ENCODE measurements at places on chromosomes 12 and 14.

- DNase-seq: no peak
Measured at GRCh38 chr12:27309293-27309994, 23.2 kb upstream of the BMAL2 start.

DNA sequence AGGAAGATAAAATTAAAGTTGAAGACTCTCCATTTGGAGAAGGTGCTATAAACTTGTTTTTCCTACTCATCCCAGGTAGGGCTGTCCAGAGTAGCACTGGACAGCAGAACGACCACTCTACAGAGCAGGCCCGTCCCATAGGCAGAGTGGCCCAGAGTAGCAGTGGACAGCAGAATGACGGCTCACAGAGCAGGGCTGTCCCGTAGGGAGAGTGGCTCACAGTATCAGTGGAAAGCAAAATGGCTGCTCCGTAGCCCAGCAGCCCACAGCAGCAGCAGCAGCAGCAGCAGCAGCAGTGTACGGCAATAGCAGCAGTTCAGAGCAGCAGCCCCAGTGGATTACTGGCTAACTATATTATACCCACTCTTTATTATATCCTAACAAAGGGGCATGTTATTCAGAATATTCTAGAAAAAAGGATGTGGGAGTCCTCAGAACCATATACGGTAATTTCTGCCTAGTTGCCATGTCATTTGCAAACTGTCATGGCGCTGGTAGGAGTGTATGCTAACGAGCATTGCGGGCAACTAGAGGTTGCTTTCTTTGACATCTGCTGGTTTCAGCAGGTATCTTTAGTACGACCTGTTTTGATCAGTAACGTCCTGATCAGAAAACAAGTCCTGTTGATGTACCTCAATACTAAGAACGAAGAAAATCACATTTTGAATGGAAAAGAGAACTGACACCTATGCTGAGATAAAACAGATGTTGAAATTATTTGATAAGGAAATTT is 567.3 kb downstream of the SLC16A7 start:
- no peak for DNase-seq

GRCh38 chr12:101173197-101173749 is 36.8 kb downstream of the SLC5A8 start:
- DNase-seq: no peak

- no peak for DNase-seq
Measured at GRCh38 chr14:69615121-69615495, 3.7 kb downstream of the SUSD6 start.

DNA sequence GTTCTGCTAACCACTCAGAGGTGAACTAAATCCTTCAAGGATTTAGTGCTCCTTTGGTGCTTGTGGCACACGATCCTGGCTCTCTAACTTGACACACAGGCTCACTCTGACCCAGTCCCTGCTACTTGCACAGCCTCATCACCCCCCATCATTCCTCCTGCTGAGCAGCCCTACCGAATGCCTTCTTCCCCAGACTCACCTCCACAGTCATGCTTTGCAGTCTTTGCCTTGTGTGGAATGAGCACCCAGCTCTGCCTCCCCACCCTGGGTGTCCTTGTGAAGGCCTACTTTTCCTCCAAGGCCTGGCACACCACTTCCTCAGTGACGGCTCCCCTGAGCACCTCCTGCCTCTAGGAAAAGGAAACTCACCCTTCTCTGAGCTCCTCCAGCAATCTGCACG is 7.9 kb upstream of the TINF2 start:
- DNase-seq: no peak

- DNase-seq: no peak
Measured at GRCh38 chr14:104520620-104521410, 58.7 kb upstream of the C14orf180 start.

DNA sequence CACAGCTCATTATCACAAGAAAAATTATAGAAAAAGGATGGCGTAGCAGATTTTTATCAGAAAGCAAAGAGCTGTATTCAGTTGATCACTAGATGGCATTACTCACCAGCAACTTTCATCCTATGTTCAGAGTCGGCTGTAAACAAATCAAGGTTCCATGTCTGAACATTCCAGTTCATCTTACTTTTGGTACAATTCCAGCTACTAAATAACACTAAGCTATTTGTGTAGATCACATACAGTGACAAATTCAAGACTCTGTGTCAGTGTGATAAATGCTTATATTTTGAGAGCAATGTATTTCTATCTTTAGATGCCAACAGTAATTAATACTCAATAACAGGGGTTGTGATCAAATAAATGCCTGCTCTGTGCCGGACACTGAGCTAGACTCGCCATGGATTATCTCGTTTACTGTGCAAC is 30.1 kb downstream of the NRDE2 start:
- no peak for DNase-seq

DNA sequence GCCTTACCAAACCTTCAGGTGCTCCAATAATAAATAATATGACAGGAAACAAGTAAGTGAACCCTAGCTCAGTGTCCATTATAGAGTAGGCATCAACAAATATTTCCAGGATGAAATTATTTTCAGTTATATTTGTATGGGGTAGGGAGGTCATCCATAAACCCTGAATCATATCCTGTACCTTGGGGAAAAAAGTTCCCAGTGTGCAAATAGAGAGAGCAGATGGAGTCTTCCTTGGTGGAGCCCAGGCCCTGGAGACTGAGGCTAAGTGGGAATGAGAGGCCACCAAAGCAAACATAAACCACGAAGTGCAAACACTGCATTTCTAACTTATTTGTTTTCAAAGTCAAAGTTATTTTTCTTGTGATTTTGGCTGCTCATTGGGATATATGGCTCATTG is 8.5 kb upstream of the ERP27 start:
- DNase-seq: no peak

DNA sequence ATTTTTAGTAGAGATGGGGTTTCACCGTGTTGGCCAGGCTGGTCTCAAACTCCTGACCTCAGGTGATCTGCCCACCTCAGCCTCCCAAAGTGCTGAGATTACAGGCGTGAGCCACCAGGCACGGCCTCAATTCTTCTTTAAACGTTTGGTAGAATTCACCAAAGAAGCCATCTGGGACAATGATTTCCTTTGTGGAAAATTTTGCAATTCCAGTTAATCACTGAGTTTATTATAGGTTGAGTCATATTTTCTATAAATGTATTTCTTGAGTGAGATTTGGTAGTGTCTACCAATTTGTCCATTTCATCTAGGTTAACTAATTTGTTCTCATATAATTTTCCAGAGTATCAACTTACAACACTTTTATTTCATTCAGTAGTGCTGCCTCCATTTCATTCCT is 683.9 kb upstream of the TMEM132C start:
- DNase-seq: no peak

DNA sequence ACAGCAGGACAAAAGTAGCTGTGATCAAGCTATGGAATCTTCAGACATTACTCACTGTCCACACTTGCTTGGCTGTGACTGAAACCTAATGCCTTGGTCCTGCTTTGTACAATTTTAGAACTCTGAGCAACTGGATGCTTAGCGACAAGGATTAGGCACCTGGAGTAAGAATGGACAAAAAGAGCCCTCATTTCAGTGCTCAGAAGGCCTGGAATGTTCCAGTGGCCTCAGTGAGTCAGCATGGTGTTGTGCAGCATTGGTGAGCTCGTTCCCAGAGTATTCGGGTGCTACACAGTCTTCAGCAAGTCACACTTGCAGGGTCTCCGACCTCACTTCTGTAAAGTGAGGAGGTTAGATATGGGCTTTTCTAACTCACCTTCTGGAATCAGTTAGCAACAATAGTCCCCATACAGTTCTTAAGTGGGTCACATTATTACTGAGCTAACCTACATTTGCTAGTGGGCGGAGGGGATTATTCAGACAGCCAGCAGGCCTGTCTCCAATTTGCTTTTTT is 108.0 kb upstream of the MDM1 start:
- DNase-seq: no peak

GRCh38 chr12:121925358-121925695 is 6.9 kb downstream of the CFAP251 start:
- DNase-seq: no peak

DNA sequence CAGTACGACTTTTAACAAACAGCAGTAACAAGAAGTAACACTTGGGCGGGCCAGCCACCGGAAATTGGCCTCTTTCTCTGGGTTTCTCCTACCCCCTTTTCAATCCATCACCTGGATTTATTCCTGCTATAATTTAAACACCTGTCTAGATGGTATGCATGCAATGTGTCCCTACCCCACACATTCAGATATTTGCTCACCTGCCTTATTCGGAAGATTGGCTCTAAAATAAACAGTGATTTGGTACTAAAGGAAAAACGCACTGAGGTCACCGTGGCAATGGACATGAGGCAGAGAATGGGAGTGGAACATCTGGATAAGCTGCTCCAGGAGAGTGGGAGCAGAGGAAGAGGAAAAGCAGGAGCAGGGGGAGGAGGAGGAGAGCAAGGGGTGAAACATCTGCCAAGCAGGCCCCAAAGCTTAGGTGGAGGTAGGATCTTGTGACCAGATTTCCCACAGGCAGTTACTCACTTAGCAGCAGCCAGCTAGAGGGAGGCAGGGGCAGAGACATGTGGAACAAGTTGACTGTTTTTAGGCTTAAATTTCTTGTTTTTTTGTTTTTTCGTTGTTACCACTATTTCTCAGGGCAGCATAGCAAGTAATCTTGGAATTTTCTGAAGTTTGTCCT is 150.9 kb downstream of the TTLL5 start:
- DNase-seq: no peak

GRCh38 chr12:15662303-15662980 is 126.7 kb downstream of the EPS8 start:
- no peak for DNase-seq

DNA sequence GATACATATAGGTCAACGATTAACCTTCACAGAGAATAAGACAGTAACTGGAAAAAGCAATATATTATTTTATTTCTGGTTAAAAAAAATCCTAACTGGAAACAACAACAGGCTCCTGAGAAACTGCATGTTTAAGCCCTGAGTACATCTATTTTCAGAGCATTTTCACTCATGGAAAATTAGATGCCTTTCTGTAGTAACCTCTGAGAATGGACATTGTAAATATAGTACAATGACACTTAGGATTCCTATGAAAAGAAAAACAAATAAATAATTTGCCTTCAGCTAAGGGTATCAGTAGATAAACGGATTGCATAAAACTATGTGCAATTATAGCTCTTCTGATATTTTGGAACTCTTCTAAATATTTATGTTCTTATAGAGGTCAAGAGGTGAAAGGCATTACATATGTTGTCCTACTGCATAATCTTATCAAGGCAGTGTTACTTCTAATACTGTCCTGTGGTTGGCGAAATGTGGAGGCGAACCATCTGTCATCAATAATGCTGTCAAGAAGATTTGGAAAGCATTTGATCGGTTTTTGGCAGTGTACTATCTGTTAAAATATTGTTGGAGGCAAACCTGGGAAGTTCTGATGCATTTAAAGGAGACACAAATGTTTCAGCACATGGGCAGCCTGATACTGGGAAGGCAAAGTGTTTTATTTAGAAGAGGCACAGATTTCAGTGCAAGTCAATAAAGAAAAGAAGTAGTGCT is 381.8 kb downstream of the BTG1 start:
- DNase-seq: no peak

DNA sequence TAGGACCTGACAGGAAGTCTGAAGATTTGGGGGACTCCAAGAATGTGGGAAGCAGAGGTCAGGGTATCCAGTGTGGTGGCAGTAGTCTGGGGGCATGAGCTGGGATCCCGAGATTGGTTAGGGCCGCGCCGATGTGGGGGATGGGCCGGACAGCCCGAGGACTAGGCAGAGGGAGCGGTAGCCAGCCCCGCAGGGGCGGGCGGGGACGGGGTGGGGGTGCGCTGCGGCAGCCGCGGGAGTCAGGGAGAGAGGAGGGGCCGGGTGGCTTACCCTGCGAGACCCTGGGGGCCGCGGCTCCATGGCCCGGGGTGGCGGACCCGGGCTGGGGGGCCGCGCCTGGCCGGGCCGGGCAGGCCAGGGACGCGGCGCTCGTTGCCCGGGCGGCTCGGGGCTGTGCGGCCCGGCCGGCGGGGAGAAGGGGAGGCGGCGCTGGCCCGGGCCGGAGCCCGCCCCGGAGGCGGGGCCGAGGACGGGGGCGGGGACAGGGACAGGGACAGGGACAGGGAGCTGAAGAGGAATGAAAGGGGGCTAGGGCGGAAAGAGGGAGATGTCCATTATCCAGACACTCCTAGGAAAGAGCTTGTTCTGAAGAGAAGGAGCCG is 5.6 kb downstream of the ZNF385A start:
- peak; percentile 20 for DNase-seq

- DNase-seq: no peak
Measured at GRCh38 chr12:128042825-128043224, 224.1 kb upstream of the TMEM132C start.

- no peak for DNase-seq
Measured at GRCh38 chr14:30521899-30522736, 36.8 kb upstream of the G2E3 start.

DNA sequence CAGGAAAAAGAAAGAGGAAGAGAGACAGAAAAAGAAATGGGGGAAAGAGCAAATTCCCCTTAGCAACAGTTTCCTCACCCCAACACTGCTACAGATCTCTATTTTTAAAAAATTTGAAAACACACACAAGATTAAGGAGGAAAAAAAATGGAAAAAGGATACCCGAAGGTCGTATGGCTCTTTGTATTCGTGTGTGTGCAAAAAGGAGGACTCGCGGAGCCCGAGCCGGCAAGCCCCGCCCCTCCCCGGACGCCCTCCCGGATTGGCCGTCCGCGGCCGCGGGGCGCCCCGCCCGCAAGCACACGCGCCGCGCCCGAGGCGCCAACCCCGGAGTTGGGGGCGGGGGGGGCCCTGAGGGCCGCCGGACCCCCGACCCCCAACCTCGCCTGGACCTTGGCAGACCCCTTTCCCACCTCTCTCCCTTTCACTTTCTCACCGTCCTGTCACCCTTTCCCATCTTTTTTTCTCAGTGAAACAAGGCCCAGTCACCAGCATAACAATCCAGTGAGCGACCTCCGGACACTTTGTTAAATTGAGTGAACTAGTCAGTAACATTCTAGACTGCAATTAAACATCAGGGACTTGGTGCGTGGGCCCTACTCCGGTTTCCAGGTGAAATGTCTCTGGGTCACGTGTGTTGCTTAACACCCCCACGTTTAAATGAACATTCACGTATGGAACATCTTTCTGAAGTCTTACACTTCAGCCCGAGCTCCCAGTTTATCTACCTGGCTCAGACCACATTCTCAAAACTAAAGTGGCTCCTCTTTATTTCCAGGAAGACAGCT is at the start of gene C14orf93:
Gene C14orf93, minus strand, starts transcription at position 205 of the 788 bp plus-strand sequence. CDS start 11,120 bp downstream, outside the sequence.
- peak; percentile 32 for DNase-seq

- no peak for DNase-seq
Measured at GRCh38 chr12:62738105-62738504, 196.8 kb downstream of the PPM1H start.

DNA sequence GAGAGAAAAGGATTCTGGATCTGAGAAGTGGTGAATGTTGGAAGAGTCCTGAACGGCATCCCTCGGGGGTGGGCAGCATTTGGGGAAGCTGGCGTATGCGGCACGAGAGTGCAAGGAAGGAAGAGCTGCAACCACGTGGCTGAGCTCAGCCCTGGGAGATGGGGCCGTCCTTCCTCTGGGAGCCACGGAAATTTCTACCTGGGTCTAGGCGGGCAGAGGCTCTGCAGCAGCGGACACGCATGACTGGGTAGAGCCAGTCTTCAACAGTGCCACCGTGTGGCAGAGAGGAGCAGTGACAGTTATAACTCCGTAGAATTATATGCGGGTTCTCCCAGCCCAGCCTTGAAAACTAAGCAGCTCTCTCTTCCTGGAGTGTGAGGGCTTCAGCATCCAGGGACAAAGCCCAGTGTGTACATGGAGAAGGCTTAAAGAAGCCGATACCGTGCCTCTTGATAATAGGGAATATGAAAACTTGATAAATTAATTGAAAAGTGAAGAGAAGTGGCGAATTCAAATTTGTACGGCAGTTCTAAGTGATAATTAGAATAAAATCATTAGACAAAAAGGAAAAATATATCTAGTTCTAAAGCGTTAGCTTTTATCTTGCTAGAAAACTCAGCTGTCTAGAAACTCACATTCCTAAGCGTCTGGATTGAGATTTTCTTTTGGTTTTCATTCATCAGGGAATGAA is 82.9 kb upstream of the STXBP6 start:
- DNase-seq: peak; percentile 29
